ENCODE measurements at places on chromosomes 6 and 20. TPM values are rescaled to one million over a fixed set of nuclear protein-coding genes. Genes with fewer than 3 reads are reported as not detected.

Gene SLC17A1
- total RNA-seq = not detected

Gene MMP24
- 0.52 TPM for total RNA-seq

GRCh38 chr20:55153001-55153645, 677.7 kb downstream of the DOK5 start:
- no peak overlapping the region for H3K4me3 ChIP-seq
- H3K27me3 ChIP-seq = no peaks in the 10 kb centered on the region
- no peak for DNase-seq
- no peak overlapping the region for H3K27ac ChIP-seq
- H3K4me1 ChIP-seq = no peaks in the 10 kb centered on the region
- no peaks in the 10 kb centered on the region for H3K36me3 ChIP-seq

DNA sequence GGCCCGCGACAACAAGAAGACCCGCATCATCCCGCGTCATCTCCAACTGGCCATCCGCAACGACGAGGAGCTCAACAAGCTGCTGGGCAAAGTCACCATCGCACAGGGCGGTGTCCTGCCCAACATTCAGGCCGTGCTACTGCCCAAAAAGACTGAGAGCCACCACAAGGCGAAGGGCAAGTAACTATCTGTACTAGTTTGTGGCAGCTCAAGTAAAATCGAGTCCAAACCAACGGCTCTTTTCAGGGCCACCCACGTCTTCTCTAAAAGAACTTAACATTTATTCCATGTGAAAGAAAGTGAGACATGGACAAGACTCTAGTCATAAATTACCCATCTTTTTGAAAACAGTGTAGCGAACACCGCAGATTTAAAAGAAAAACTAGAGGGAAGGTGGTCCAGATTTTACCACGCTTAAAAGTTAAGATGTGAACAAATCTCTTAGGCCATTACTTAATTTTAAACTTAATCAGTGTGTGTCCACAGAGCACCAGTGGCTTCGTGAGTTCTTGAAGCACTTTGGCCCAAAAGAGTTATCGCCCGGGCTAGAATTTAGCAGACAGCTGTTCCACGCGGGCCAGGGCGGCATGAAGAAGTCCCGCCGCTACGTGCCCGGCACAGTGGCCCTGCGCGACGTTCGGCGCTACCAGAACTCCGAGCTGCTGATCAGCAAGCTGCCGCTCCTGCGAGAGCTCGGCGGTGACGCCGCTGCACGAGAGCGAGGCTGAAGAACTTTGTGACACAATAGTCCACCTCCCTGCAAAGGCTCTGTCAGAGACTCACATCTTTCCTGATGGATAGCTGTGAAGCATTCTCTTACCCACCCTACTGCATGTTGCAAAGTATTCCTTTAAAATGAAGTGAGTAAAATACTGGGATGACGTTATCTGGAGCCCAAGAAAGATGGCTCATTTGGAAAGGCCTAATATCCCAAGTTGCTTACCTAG, 113.9 kb upstream of the PRSS16 start:
- peak overlapping the region; percentile 60 for H3K27ac ChIP-seq
- H3K27me3 ChIP-seq = peaks cover 3% of the 10 kb centered on the region
- peak; percentile 88 for DNase-seq
- no peaks in the 10 kb centered on the region for H3K4me1 ChIP-seq

DNA sequence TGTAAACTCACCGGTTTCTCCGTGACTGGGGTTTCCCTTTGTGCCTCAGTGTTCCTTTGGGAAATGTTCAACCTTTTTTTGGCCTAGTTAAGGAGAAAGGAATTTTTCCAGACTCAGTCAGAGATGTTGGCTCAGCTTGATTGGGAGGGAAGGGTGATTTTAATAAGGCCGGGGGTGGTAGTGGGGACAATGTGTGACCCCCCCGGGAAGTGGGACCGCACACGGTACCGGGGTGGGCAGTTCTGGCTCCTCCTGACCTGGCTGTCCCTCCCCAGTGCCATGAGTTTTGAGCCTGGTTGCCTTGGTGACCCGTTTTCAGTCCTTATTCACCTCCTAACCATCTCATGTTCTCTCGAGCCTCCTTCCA, 132.7 kb downstream of the SNX5 start:
- peaks cover 1% of the 10 kb centered on the region for H3K4me1 ChIP-seq
- DNase-seq = peak; percentile 59
- H3K36me3 ChIP-seq = no peaks in the 10 kb centered on the region
- H3K27me3 ChIP-seq = no peaks in the 10 kb centered on the region

Gene KIF6
- 0.39 TPM for total RNA-seq

Gene EYS
- not detected for total RNA-seq

Gene GDAP1L1
- not detected for total RNA-seq

DNA sequence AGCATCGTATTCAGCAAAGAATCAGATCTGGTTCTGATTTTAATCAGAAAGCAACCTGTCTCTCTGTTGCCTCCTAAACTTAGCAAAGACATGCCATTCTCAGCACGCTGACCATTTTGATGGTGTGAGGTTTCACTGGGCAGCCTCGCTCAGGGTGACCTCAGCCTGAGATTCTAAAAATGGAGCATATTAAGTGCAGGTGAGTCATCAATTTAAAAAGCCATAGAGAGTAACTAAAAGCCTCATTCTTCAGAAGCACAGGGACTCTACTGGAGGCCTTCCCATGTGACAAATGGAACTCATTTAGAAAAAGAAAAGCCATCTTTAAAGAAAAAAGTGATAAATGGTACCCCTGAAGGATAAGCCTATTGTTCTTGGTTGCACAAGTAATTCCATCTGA, 91.3 kb downstream of the FILIP1 start:
- no peak overlapping the region for H3K4me3 ChIP-seq
- no peaks in the 10 kb centered on the region for H3K27me3 ChIP-seq
- peak; percentile 74 for DNase-seq
- H3K36me3 ChIP-seq = no peaks in the 10 kb centered on the region
- peak overlapping the region; percentile 57 for H3K27ac ChIP-seq
- peaks cover 17% of the 10 kb centered on the region for H3K4me1 ChIP-seq

GRCh38 chr20:38109591-38110524, 55.2 kb downstream of the TGM2 start:
- H3K27ac ChIP-seq = peak overlapping the region; percentile 83
- H3K36me3 ChIP-seq = no peaks in the 10 kb centered on the region
- H3K4me3 ChIP-seq = no peak overlapping the region
- H3K4me1 ChIP-seq = peaks cover 3% of the 10 kb centered on the region
- H3K27me3 ChIP-seq = no peaks in the 10 kb centered on the region

GRCh38 chr20:54257071-54257816, 49.4 kb downstream of the PFDN4 start:
- no peaks in the 10 kb centered on the region for H3K36me3 ChIP-seq
- no peak overlapping the region for H3K4me3 ChIP-seq
- no peak for DNase-seq
- no peak overlapping the region for H3K27ac ChIP-seq

Gene EFCAB8
- 1.1 TPM for total RNA-seq

- no peaks in the 10 kb centered on the region for H3K27me3 ChIP-seq
- no peak overlapping the region for H3K4me3 ChIP-seq
- no peaks in the 10 kb centered on the region for H3K4me1 ChIP-seq
- no peak for DNase-seq
- H3K36me3 ChIP-seq = no peaks in the 10 kb centered on the region
Measured at GRCh38 chr6:141677598-141678211, 455.0 kb upstream of the GJE1 start.

Gene CRISP3
- not detected for total RNA-seq

DNA sequence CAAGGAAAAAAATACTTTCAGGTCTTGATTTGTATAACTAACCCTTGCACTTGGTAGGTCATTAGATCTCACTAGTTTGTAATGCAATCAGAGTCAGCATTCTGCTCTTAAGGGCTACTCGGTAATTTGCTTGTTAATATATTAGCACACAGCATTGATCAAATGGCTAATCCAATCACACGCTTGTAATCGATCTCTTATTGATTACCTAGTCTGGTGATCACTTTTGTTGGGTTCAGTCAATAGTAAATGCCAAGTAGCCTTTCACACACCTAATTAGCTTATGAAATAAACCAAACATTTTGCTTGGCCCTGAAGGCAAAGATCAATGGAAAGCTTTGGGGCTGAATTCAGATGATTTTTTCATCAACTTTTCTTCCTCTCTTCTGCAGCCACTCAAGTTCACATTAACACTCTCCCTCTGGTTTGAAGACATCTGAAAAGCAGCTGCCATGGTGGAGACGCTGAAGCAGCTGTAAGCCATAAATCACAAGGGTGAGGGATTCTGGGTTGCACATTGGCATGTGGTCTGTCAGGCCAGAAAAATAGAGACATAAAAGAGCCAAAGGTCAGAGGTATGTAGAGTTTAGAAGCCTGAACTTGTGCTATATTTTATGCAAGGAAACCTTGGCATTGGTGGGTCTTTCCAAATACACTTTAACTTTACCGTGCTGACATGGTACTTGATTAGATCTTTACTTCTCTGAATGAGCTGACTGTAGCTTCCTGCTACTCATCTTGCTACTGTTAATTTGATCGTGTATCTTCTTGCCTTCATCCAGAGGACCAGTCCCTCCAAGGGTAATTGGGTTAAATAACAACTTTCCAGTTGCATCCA, 234.4 kb downstream of the SIM1 start:
- no peaks in the 10 kb centered on the region for H3K27me3 ChIP-seq
- DNase-seq = no peak
- no peaks in the 10 kb centered on the region for H3K36me3 ChIP-seq
- H3K27ac ChIP-seq = no peak overlapping the region
- no peaks in the 10 kb centered on the region for H3K4me1 ChIP-seq

- no peaks in the 10 kb centered on the region for H3K4me1 ChIP-seq
- no peak overlapping the region for H3K4me3 ChIP-seq
- no peak overlapping the region for H3K27ac ChIP-seq
- DNase-seq = no peak
- no peaks in the 10 kb centered on the region for H3K36me3 ChIP-seq
Measured at GRCh38 chr6:132548746-132549463, 3.6 kb upstream of the TAAR8 start.

Gene DNAH8
- total RNA-seq = 0.03 TPM
